ENCODE measurements at places on chromosomes 2 and 18.

GRCh38 chr2:25168256-25169072 lies at the start of gene POMC:
Gene POMC (minus strand): TSS chr2:25168580. CDS start chr2:25164772, 3,808 bp downstream.
- no peak within 1 kb of the TSS for H3K27ac ChIP-seq
- H3K36me3 ChIP-seq, result no peaks in the 10 kb centered on the region
- H3K4me1 ChIP-seq, result no peaks in the 10 kb centered on the region
- peak; percentile 89 for DNase-seq

GRCh38 chr2:7333960-7334493 lies 416.8 kb downstream of the RNF144A start:
- no peak overlapping the region for H3K27ac ChIP-seq
- no peak overlapping the region for H3K4me3 ChIP-seq
- H3K36me3 ChIP-seq, result no peaks in the 10 kb centered on the region

GRCh38 chr2:120780402-120780801 lies 44.7 kb downstream of the GLI2 start:
- no peak overlapping the region for H3K4me3 ChIP-seq
- no peaks in the 10 kb centered on the region for H3K36me3 ChIP-seq
- no peak overlapping the region for H3K27ac ChIP-seq
- peak; percentile 44 for DNase-seq
- H3K27me3 ChIP-seq, result no peaks in the 10 kb centered on the region

DNA sequence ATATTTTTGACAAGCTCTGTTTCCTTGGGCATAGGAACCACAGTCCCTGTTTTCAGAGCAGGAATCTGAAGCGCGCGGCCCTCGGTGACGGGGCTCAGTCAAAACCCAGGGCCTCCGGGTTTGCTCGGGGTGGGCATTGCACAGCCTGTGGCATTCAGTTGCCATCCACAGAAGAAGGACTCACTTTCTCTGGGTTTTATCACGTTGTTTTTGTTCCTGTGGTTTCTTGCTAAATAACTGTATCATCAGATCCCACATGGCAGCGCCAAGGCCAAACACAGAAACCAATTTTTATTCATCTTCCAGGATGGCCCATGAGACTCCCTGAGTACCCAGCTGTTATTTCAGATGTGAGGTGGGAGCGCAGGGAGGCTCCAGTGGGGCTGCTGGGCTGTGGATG lies 35.6 kb downstream of the SGPP2 start:
- DNase-seq, result no peak
- H3K27me3 ChIP-seq, result no peaks in the 10 kb centered on the region
- no peaks in the 10 kb centered on the region for H3K36me3 ChIP-seq
- H3K27ac ChIP-seq, result no peak overlapping the region
- H3K4me3 ChIP-seq, result no peak overlapping the region

DNA sequence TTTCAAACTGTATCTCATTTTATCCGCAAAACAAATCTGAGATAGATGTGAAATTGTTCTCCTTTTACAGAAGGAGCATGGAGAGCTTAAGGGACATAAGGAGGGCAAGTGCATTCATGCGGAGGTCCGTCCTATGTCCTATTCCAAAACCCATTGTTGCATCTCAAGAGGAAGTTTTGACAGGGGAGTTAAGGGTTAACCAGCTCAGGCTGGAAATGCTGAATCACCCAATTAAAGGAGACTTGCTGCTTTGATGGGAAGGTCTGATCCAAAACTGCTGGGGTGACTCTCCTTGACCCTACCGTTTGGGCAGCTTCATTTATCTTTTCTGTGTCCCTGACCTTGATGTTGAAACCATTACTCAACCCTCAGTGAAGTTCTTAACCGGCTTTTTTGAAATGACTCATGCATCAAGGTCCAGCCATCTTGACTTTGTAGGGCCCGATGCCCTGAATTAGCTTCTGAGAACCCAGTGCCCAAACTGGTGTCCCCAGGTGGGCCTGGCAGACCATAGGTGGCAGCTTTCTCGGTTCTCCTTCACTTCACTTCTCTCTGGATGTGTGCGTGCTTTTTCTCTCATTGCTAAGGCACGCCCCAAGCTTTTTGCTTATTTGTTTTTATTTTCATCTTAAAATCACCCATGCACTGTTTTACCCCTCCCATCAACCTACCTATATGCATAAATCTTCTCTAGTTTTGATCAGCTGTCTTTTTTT lies 15.9 kb upstream of the TXNDC2 start:
- no peaks in the 10 kb centered on the region for H3K36me3 ChIP-seq
- H3K4me3 ChIP-seq, result no peak overlapping the region
- no peaks in the 10 kb centered on the region for H3K27me3 ChIP-seq
- H3K27ac ChIP-seq, result peak overlapping the region; percentile 71

- H3K36me3 ChIP-seq, result peaks cover 31% of the 10 kb centered on the region
- H3K27me3 ChIP-seq, result no peaks in the 10 kb centered on the region
- no peak overlapping the region for H3K4me3 ChIP-seq
- H3K4me1 ChIP-seq, result peaks cover 22% of the 10 kb centered on the region
- H3K27ac ChIP-seq, result no peak overlapping the region
- DNase-seq, result no peak
These were observed 2.7 kb upstream of the DTYMK start for GRCh38 chr2:241689306-241689705.

DNA sequence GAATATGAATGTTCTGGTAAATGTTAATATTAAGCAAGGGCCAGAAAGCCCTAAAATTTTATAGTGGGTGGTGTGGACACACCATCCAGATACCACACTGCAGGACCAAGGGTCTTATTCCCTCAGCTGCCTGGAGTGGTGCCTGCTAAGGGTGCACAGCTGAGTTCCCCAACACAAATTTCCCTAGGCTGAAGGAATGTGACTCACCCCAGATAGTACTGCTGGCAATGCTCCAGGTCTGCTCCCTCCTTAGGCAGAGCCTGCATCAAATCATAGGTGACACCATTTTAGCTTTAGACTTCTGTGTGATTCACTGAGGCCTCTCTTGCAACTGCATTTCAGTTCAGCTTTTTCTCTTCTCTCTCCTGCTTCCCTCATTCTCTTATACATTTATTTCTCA lies 321.1 kb downstream of the SATB2 start:
- DNase-seq, result peak; percentile 89
- H3K27ac ChIP-seq, result no peak overlapping the region
- H3K4me1 ChIP-seq, result no peaks in the 10 kb centered on the region
- H3K27me3 ChIP-seq, result no peaks in the 10 kb centered on the region

GRCh38 chr2:240570531-240571313 lies 2.4 kb downstream of the RNPEPL1 start:
- H3K27ac ChIP-seq, result no peak overlapping the region
- no peaks in the 10 kb centered on the region for H3K27me3 ChIP-seq
- H3K4me3 ChIP-seq, result no peak overlapping the region
- peak; percentile 73 for DNase-seq
- no peaks in the 10 kb centered on the region for H3K36me3 ChIP-seq

GRCh38 chr2:84939426-84940087 lies 31.4 kb upstream of the KCMF1 start:
- H3K4me1 ChIP-seq, result peaks cover 5% of the 10 kb centered on the region
- H3K27ac ChIP-seq, result no peak overlapping the region
- DNase-seq, result no peak

GRCh38 chr2:120204022-120204405 lies 19.2 kb downstream of the TMEM185B start:
- H3K4me1 ChIP-seq, result no peaks in the 10 kb centered on the region
- no peaks in the 10 kb centered on the region for H3K36me3 ChIP-seq

DNA sequence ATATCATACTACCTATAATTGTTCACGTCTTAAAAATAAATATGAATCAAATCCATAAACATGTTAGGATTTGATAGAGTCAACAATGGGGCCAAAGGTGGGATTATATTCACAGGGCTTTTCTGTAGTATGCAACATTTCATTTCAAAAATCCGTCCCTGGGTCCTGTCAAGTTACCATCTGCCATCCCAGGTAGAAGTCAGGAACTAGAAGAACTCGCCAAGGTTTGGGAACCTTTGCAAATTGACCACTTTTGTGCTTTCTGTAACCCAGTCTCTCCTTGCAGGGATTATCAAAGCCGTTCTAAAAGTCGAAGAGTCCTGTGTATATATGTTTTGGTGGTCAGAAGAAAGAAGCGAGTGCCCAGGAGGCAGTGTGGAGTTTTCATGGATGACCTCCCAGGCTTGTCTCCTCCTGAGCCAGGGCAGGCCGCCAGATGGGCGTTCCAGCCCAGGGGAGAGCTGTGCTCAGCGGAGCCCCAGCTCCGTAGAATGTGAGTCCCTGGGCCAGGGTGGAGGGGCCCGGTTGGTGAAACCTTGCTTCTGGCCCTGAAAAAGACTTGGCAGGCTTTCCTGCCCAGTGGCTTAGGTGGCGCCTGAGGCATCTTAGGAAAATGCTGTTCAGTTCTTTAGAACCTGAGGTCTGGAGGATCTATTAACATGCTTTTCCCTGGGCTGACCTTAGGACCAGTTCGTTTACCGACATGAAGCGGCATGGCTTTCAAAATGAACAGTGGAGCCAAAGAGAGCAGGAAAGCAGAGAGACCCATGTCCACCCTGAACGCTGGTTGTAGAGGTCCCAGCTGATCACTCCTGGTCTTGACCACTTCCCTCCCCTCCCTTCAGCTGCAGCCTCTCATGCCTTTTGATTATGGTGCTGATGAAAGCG lies 69.2 kb downstream of the LONRF2 start:
- H3K27ac ChIP-seq, result no peak overlapping the region
- peak; percentile 87 for DNase-seq
- H3K36me3 ChIP-seq, result no peaks in the 10 kb centered on the region
- H3K27me3 ChIP-seq, result peaks cover 10% of the 10 kb centered on the region

GRCh38 chr2:128631698-128632500 lies 313.2 kb upstream of the HS6ST1 start:
- no peak overlapping the region for H3K4me3 ChIP-seq
- no peak overlapping the region for H3K27ac ChIP-seq
- H3K36me3 ChIP-seq, result no peaks in the 10 kb centered on the region

- no peak overlapping the region for H3K4me3 ChIP-seq
- H3K36me3 ChIP-seq, result no peaks in the 10 kb centered on the region
- H3K27ac ChIP-seq, result no peak overlapping the region
- no peaks in the 10 kb centered on the region for H3K4me1 ChIP-seq
These were observed 79.2 kb upstream of the IL1R2 start for GRCh38 chr2:101912545-101912944.

GRCh38 chr18:80088823-80089222 lies 20.2 kb upstream of the ADNP2 start:
- H3K4me3 ChIP-seq, result no peak overlapping the region
- no peaks in the 10 kb centered on the region for H3K4me1 ChIP-seq
- H3K36me3 ChIP-seq, result no peaks in the 10 kb centered on the region
- no peak overlapping the region for H3K27ac ChIP-seq
- no peaks in the 10 kb centered on the region for H3K27me3 ChIP-seq
- DNase-seq, result no peak

GRCh38 chr18:47777626-47778025 lies 152.8 kb downstream of the SMAD2 start:
- no peak for DNase-seq
- no peak overlapping the region for H3K27ac ChIP-seq

- no peak overlapping the region for H3K4me3 ChIP-seq
- no peak overlapping the region for H3K27ac ChIP-seq
- no peaks in the 10 kb centered on the region for H3K27me3 ChIP-seq
- H3K4me1 ChIP-seq, result peaks cover 4% of the 10 kb centered on the region
These were observed 143.3 kb downstream of the PDE1A start for GRCh38 chr2:182283512-182283911.

DNA sequence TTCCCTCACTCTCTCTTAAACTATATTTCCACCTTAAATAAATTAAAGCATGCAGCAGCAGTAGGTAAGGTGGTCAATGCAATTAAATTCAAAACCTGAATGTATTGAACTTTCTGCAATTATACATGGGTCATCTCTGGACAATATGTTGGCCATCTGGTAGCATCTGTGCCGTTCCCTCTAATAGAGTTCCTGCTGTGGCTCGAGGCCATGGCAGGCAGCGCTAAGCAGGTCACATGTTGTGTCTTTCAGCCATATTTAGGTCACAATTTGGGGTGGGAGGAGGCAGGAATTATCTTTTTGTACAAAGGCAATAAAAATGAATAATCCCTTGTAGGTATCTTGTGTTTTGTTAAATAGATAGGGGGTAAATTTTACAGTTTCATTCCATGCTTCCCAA lies 676.2 kb downstream of the ZEB2 start:
- no peaks in the 10 kb centered on the region for H3K4me1 ChIP-seq
- no peaks in the 10 kb centered on the region for H3K36me3 ChIP-seq
- no peaks in the 10 kb centered on the region for H3K27me3 ChIP-seq

GRCh38 chr2:65351948-65352595 lies 80.3 kb downstream of the SPRED2 start:
- no peak for DNase-seq
- peaks cover 46% of the 10 kb centered on the region for H3K4me1 ChIP-seq
- no peaks in the 10 kb centered on the region for H3K36me3 ChIP-seq
- no peaks in the 10 kb centered on the region for H3K27me3 ChIP-seq
- peak overlapping the region; percentile 55 for H3K27ac ChIP-seq
- peak overlapping the region; percentile 18 for H3K4me3 ChIP-seq

GRCh38 chr2:9123069-9123468 lies 83.5 kb upstream of the ASAP2 start:
- no peak for DNase-seq
- no peaks in the 10 kb centered on the region for H3K36me3 ChIP-seq
- H3K4me1 ChIP-seq, result no peaks in the 10 kb centered on the region
- no peak overlapping the region for H3K4me3 ChIP-seq

All from osteoblast (primary cell).